IMR-90 (cell line): ENCODE measurements at places on chromosomes 11 and 22.

DNA sequence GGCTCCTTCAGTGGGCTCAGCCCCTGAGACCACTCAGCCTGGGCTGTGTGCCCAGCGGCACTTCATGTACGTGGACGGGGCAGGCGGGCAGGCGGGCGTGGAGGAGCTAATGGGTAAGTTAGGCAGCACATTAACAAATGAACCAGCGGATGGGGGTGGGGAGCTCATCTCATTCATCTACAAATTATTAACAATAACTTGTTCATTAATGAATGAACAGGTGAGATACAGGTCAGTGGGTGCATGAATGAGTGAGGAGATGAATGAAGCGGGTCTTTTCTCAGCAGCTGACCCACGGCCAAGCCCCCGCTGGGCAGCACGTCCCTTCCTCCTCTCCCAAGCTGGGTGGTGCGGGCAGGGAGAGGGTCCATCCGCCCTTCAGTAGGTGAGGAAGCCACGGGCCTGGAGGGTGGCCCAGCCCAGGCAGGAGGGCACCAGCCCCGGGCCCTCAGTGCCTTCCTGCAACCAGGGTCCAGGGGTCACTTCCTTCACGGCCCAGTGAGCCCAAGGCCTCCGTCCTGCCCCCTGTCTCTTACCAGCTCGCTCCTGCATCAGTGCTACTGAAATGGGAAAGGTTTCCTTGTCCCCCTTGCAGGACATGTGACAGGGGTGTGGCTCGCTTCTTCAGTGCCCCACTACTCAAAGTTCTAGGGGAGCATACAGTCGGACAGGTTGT lies 60.5 kb upstream of the KCNQ1OT1 start:
- DNase-seq, result no peak

GRCh38 chr22:39868741-39869140 lies 24.8 kb downstream of the ENTHD1 start:
- no peak for DNase-seq

- DNase-seq, result no peak
These were observed 91.1 kb upstream of the SORL1-AS1 start for GRCh38 chr11:121543836-121544380.

DNA sequence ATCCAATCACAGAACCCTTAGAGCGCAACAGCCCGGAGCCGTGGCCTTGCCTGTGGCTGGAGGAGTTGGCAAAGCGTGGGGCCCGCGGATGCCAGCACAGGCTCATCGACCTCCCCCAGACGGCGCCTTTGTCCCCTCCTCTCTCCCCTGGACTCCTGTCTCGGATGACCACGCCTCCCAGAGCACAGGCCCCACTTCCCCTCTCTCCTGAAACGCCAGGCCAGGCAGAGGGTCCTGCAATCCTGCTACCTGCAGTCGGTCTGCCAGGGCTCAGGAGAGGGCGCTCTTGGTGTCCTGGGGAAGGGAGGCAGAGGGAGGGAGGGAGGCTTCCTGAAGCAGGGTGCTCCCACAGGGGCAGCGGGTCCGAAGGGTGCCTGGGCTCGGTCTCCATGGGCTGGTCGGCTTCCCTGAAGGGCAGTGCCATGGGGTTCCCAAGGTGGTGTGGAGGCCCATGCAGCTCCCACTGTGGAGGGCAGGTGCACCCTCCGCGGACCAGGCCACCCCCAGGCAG lies 16.6 kb upstream of the TTLL12 start:
- DNase-seq, result no peak

DNA sequence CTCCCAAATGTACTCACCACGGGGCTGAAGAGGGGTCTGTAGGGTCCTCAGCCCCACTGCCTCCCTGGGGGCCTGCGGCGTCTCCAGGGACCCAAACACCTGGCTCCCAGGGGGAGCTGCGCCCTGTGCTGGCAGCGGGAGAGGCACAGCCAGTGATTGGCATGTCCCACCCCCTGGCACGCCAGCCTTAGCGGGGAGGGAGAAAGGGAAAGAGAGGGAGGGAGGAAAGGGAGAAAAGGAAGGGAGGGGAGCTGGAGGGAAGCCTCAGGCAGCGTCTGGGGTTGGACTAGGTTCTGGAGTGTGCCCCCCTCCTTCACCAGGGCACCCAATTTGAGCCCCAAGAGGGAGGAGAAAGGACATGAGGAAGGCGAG lies at the start of gene CHRM1:
TSS of gene CHRM1 (minus strand) at position 163 of the 372 bp plus-strand sequence. CDS start 10,263 bp downstream, outside the sequence.
- DNase-seq, result no peak

- no peak for DNase-seq
These were observed 32.2 kb downstream of the TUG1 start for GRCh38 chr22:31001124-31001770.

- DNase-seq, result no peak
These were observed 21.5 kb downstream of the ASCC2 start for GRCh38 chr22:29816539-29816938.

DNA sequence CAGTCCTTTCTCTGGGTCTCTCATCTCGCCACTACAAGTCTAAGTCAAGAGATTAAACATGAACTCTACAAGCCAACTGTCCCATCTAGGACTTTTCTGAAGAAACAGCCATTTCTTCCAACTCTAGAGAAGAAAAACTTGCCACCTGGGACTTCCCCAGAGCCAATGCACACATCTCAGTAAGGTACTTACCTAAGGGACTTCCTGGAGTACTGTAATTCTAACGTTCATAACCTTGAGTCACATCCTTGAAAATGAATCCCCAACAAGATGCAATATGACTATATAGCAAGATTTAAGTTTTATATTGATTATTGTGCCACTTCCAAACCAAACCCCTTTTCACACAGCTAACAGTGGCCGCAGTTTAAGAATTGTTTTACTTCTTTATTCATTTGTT lies 11.9 kb upstream of the ISX start:
- no peak for DNase-seq

GRCh38 chr22:17172029-17172833 lies 13.2 kb upstream of the HDHD5 start:
- no peak for DNase-seq

DNA sequence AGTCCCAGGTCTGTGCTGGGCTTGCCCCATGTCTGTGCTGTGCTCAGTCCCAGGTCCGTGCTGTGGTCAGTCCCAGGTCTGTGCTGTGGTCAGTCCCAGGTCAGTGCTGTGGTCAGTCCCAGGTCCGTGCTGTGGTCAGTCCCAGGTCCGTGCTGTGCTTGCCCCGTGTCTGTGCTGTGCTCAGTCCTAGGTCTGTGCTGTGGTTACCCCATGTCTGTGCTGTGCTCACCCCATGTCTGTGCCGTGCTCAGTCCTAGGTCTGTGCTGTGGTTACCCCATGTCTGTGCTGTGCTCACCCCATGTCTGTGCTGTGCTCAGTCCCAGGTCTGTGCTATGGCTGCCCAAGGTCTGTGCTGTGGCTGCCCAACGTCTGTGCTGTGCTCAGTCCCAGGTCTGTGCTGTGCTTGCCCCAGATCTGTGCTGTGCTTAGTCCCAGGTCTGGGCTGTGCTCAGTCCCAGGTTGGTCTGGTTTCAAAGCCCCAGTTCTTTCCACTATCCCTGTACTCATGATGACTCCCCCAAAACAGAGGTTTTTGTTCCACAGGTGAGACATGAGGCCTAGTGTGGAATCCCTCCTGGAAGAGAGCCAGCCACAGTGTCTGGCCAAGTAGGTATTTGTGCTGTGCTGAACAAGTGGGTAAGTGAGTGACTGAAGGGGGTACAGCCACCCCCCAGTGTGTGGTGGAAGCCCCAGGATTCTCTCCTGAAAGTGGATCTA lies 34.8 kb downstream of the IRAG1 start:
- no peak for DNase-seq

DNA sequence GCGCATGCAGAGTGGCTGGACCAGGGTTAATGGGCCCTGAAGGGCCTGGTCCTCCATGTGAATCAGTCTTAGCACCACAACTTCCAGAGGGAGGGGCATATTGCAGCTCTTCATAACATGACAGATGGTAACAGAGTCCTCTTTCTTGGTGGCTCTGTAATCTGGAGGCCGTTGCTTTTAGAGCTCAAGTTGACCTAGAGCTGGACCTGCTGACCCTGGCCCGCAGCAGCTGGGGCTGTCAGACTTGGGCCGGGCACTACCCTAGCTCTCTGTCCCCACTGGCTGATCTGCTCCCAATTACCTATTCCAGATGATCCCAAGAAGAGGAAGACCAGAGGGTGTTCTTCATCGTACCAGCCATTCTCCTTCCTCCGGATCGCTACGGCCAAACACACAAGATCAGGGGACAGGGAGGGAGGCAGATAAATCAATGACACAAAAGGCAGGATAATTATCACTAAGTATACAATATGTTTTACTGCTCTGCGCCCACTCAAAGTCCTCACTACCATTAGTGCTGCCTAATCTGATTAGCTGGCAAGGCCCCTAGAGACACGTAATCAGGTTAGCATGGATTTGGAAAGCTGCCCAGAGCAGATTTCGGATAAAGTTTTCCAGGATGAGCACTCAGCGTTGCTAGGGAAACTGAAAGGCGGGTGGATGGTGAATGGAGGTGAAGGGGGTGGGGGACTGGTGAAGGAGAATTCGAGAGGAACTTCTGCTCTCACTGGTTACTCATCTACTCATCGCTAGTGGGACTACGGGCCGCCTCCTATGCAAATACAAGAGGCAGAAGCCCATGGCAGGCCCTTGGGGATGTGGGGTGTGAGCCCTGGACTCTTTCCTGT lies 64.5 kb upstream of the PHOX2A start:
- DNase-seq, result peak; percentile 98

DNA sequence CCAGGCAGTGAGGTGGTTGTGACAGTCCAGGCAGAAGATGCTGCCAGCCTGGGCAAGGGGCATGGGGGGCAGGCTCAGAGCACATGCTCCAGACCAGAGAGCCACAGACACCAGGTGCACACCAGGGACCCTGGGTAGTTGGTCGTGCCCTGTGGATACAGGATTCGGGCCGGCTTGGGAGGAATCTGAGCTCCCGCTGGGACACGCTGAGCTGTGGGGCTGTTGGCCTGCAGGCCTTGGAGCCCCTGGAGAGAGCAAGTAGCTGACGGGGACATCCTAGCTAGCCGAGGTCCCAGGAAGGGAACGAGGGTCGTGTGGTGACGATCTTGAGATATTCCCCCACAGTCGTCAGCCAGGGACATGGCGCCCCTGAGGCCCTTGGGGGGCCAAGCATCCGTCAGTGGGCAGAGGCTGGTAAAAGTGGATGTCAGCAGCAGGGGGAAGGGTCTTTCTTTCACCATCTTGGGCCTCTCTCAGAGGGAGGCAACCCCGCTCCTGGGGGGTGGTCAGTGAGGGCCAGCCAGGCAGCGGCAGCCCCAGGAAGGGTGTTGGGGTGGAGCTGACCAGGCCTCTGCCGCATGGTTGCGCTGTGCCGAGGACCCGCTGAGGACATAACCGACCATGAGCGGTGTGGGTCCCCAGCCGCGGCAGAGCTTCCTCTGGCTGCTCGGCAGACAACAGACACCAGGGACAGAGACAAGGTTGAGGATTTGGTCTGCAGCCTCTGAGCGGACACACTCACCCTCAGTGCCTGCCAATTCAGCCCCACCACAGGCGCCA lies 44.0 kb downstream of the CDKN1C start:
- DNase-seq, result no peak

DNA sequence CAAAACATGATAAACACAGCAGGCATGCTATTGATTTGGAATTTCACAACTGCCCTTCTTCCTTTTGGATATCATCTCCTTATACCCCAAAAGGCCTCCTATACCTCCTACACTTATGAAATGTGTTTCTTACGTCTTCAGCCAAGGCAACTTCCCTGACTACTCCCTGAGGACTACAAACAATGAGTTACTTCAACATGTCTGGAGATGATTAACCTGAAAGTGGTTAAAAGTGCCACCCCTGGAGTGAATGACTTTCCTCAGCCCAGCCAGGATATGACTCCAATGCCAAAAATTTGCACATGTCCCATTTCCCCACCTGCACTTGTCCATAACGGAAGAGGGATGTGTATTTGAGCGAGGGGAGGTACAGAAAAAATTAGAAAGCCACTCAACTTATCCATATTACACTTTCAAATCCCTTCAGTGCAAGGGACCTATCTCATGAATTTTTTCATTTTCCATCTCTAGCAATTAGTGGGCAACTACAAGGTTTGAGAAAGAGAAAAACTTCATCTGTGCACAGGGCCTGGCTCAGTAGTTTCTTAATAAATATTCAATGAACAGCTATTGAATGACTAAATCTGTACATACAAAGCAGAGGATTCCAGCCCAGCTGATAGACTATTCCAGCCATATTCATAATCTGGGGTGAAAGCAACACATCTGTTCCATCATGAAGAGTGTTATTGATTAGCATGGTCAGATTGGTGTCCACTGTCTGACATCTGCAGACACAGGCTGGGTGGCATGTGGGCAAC lies 36.8 kb downstream of the KIRREL3 start:
- DNase-seq, result peak; percentile 43

DNA sequence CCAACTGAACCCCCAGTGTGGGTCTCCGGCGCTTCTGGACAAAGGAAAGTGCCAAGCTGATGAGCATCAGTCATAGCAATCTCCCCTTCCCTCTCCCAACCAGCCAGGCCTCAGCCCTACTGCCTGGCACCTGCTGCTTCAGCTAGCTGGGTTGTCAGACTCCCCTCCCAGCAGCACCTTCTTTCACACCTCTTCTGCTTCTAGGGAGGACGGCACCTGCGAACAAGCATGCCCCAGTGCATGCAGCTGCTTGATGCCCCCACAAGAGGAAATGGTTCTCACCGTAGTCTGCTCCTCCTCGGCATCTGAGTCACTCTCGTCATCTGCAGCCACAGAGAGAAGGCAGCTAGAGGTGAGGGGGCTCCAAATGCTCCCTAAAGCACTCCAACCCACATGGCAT lies 25.4 kb downstream of the THOC5 start:
- no peak for DNase-seq

GRCh38 chr22:21685164-21685513 lies 19.3 kb downstream of the PPIL2 start:
- DNase-seq, result no peak

DNA sequence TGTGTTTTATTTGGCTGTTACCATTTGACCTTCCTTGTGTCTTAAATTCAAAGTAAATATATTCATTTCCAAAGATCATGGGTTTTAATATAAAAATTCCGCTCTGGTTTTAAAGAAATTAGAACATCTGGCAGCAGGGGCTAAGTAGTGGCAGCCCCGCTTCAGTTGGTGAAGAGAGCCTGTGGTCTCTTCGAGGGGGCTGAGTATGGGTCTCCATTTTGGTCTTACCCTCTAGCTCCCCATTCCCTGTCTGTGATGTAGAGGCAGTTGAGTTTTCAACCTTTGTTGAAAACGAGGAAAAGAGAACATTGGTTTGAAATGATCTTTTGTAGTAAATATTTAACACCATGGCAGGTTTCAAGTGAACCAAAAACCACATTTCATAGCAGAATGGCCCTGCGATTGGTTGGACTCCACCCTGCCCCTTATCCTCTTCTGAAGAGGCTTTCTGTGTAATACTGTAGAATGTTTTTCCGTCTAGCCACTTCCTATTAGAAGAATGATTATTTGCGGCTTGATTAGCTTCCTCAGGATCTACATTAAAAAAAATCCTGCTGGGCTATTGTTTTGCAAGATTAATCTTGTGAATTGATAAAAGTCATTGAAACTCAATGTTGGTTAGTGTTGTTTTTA lies 17.7 kb downstream of the APLP2 start:
- DNase-seq, result no peak

GRCh38 chr22:27671413-27671935 lies 130.1 kb downstream of the MN1 start:
- no peak for DNase-seq
